ENCODE measurements at places on chromosomes 6 and 20.

DNA sequence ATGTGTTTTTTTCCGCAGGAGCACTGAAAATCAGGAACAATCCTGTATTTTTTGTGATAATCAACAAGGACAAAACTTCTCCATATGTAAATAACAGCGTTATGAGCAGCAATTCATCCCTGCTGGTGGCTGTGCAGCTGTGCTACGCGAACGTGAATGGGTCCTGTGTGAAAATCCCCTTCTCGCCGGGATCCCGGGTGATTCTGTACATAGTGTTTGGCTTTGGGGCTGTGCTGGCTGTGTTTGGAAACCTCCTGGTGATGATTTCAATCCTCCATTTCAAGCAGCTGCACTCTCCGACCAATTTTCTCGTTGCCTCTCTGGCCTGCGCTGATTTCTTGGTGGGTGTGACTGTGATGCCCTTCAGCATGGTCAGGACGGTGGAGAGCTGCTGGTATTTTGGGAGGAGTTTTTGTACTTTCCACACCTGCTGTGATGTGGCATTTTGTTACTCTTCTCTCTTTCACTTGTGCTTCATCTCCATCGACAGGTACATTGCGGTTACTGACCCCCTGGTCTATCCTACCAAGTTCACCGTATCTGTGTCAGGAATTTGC, at the start of gene TAAR6:
TAAR6 (plus strand) TSS at position 102 of the 557 bp plus-strand sequence; CDS start at position 102, 0 bp downstream.
- DNase-seq: no peak

GRCh38 chr6:157064502-157064901, 258.8 kb downstream of the TMEM242 start:
- DNase-seq: no peak

- no peak for DNase-seq
Measured at GRCh38 chr6:149335924-149336608, 18.6 kb downstream of the TAB2 start.

DNA sequence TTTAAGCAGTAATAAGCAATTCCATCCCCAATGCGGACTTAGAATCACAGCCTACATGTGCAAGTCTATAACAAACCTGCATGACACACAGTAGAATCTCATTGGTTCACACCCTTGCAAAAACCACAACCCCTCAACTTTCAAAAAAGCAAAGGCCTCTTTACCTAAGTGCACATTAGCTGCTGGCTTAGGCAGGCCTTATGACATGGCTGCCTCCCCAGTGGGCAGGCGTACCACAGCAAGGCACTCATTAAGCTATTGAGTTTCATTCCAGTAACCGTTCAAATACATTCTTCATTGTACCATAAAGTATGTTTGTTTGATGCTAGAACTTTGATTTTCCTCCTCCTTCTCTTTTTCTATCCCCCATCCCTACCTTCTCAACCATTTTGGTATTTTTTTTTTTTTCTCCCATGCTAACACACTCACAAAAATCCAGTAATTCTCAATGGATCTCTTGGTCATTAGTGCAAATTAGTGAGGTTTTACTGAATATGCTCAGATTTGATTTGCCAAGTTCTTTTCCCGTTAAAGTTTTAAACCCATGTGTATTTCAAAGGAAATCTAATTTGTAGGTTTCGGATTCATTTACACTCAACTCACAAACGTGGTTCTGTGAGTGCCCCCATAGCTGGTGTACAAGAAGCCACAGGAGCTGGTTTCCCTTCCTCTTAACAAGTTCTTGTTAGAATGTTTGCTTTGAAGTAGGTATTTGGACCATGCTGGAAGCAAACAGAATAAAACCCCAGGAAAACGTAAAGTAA, 460.4 kb upstream of the RUNX2 start:
- DNase-seq: no peak

DNA sequence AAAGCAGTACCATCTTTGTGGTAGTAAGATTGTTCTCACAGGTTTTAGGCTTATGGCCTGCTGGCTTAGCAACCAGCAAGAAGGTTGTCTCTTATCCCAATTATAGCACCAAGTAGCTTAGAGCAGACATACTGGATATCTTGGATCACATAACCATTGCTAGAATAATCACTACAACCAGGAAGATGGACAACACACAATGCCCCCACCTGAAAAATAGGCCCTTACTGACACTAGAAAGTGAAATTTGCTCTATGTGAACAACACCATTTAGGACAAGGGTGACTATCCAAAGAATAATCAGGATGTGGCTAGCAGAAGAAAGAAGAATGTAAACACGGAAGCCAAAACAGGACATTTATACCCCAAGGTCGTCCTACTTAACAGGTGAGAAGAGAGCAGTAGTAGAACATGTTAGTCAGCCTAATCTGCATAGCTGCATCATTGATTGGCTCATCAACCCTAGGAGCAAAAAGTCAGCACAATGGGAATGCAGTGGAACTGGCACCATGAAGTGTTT, 172.7 kb upstream of the MARCKS start:
- DNase-seq: no peak

GRCh38 chr6:111205502-111205901, 118.2 kb downstream of the SLC16A10 start:
- DNase-seq: no peak

- DNase-seq: no peak
Measured at GRCh38 chr6:144007478-144008119, 460 bp downstream of the PLAGL1 start.

- DNase-seq: no peak
Measured at GRCh38 chr20:51489611-51490010, 52.9 kb downstream of the NFATC2 start.

DNA sequence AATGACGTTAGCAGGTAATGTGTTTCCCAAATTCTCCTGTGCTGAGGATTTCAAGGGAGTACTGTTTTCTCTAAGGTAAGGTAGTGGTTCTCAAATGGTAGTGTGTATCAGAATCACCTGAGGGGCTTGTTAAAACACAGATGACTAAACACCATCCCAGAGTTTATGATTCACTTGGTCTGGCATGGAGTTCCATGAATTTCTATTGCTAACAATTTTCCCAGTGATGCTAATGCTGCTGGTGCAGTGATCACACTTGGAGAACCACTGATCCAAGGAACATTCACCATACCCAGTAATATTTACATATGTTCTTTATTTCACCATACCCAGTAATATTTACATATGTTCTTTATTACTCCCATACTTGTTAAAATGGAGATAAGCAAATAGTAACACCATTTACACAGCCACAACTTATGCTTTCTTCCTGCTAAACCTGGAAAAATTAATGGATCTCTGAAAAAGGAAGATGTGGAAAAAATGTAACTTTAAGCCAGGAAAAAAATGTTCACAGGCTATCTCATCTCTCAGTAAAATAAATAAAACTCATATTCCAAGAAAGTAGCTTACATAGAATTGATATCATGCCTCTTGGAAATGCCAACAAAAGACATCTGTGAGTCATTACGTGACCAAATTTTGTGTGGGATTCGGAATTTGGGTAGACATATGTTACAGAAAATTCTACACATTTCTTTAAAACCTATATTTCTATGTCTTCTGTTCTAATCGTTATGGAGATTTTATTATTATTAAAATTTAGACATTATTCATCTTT, 129.5 kb downstream of the MMUT start:
- no peak for DNase-seq

DNA sequence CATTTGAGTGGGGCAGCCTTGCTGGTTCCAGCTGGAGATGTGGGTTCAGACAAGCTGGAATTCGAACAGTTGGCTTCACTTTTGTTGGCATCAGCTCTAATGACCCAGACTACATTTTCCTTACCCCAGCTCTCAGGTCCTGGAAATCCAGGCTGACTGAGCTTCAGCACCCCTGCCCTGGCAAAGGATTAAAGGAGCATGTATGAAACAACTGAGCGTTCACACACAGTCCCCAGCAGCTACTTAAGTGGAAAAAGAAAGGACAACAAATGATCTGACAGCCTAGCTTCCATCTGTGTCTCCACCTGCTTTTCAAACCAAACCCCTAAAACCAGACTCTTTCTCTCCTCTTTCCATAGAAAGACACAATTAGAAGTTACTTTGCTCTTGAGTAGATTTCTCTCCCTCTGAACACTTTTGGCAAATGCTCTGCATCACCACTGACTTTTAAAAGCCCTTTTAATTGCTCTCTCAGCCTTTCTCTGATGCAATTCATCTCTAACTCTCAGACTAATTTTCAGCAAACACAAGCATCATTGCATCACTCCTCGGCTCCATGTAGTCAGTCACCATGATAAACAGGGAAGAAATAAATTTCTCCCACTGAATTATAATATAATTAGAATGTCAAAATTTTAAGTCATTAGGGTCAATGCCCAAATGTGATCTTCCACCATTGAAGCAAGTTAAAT, 28.1 kb downstream of the ROS1 start:
- no peak for DNase-seq

DNA sequence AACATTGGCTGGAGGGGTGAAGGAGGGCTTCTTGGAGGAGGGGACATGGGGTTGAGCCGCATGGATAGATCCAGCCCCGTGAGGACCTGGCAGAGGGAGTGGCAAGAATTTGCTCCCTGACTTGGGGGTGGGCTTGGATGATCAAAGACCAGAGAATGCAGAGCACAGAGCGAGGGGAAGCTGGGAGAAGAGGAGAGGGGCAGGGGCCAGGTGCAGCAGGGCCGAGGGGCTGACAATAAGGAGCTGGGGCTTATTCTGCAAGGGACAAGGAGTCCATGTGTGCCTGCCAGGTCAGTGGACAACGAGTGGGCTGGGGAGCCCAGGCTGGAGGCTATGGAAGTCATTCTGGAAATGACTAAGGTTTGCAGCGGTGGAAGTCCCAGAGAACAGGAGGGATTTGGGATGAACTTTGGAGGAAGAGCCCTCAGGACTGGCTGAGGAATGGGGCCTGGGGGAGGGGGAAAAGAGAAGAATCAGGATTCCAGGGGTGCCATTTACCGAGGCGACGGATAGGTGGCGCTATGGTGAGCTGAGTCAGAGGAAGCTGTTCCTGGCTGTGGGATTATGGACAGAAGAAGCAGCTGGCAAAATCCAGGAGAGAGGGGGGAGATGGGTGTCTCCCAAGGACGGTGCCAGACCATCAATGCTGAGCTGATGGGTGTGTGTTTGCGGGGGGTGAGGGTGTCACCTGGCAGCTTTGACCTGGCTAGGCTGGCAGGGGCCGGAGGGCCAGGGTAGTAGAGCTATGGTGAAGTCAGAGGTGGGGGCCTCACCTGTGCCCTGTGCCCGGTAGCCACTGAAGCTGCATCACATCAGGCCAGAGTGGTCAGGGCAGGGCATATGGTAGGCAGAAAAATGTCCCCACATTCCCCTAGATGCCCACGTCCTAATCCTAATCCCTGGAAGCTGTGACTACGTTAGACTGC, 7.8 kb downstream of the KCNG1 start:
- no peak for DNase-seq

GRCh38 chr6:113172531-113172966, 684.6 kb upstream of the MARCKS start:
- no peak for DNase-seq

GRCh38 chr20:13229538-13229937, 8.5 kb downstream of the ISM1 start:
- no peak for DNase-seq

DNA sequence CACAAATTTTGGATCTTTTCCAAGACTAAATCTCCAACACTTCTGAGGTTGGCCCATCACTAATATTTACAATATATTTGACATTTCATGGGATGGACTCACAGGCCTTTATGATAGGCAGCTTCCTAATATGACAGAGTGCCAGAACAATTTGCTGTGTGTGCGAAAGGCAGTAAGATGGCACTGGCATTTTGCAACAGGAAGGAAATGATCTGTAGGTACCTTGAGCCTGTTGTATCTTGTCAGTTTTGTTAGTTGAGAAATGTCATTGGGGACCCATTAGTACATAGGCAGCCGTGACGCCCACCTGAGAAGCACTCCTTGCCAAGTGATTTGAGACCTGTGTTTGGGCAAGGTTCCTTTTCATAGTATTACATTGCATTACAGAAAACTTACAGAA, 153.4 kb upstream of the HEY2 start:
- no peak for DNase-seq

GRCh38 chr6:119594907-119595306, 245.3 kb upstream of the MAN1A1 start:
- no peak for DNase-seq

- DNase-seq: no peak
Measured at GRCh38 chr6:32814145-32814544, 2.7 kb downstream of the HLA-DOB start.

GRCh38 chr6:120648713-120649112, 685.6 kb downstream of the TBC1D32 start:
- DNase-seq: no peak

DNA sequence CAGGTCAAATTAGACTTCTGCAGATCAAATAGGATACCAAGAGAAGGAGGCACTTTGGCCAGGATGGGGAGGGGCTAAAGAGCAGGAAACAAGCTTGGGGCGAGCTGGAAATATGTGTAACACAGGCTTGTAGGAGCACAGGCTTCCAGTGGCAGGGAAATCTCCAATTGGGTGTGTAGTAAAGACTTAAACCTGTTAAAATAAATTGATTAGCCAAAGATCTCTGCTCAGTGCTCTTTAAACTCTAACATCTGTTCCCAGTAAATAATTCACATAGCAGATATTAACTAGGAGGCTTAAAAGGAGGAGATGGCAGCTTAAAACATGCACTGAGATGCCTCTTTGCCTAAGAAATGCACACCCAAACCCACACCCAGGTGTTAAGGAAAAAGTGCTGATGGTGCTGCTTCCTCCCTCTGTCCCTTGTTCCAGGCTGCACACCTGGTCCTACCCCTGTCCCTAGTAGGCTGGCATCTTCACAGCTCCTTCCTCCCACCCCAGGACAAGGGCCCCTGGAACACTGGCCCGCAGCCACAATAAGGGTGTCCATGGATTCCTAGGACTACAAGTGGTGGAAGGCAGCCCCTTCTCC, 93.5 kb upstream of the MLN start:
- DNase-seq: no peak

DNA sequence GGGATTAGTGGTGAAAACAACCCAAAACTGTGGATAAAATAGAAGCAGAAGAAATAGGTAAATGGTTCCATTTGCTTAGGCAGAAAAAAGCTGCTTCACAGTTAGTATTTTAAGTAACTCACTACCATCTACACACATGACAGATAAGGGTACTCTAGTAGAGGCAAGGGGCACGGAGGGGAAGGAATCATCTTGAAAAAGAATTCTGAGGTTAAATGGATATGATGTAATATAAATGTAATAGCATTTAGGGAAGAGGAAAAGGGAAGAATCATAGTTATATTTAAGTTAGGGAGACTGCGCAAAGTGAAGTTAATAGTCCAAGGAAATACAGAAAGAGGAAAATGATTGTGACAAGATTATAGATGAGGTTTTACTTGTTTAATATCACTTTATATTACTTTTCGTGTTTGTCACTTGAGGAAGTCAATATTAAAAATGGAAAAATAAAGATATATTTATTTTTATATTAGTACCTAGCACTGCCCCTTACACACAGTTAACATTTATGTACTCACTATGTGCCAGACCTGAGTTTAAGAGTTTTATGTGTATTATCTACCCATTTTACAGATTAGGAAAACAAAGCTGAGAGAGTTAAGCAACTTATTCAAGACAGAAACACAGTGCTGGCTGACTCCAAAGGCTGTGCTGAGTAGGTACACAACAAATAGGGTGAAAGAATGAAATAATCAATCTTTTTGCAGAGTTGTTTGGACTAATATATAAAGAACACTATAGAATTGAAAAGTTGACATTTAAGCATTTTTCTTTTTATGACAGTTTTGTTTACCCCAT, 128.1 kb downstream of the REV3L start:
- DNase-seq: no peak

- no peak for DNase-seq
Measured at GRCh38 chr6:37865504-37865903, 46.0 kb downstream of the ZFAND3 start.

- no peak for DNase-seq
Measured at GRCh38 chr6:168823397-168824212, 382.6 kb downstream of the SMOC2 start.

GRCh38 chr6:131366223-131366622, 206.8 kb upstream of the ARG1 start:
- no peak for DNase-seq
